ENCODE measurements at places on chromosomes 16 and 17.
A peak's percentile ranks its signal among the peaks of the same experiment; 100 is the strongest.

- H3K4me3 ChIP-seq = no peak overlapping the region
- DNase-seq = no peak
- H3K27ac ChIP-seq = no peak overlapping the region
- no peaks in the 10 kb centered on the region for H3K27me3 ChIP-seq
- peaks cover 43% of the 10 kb centered on the region for H3K4me1 ChIP-seq
- H3K36me3 ChIP-seq = peaks cover 14% of the 10 kb centered on the region
Measured at GRCh38 chr17:77482375-77483127, 341.8 kb downstream of the SEC14L1 start.

DNA sequence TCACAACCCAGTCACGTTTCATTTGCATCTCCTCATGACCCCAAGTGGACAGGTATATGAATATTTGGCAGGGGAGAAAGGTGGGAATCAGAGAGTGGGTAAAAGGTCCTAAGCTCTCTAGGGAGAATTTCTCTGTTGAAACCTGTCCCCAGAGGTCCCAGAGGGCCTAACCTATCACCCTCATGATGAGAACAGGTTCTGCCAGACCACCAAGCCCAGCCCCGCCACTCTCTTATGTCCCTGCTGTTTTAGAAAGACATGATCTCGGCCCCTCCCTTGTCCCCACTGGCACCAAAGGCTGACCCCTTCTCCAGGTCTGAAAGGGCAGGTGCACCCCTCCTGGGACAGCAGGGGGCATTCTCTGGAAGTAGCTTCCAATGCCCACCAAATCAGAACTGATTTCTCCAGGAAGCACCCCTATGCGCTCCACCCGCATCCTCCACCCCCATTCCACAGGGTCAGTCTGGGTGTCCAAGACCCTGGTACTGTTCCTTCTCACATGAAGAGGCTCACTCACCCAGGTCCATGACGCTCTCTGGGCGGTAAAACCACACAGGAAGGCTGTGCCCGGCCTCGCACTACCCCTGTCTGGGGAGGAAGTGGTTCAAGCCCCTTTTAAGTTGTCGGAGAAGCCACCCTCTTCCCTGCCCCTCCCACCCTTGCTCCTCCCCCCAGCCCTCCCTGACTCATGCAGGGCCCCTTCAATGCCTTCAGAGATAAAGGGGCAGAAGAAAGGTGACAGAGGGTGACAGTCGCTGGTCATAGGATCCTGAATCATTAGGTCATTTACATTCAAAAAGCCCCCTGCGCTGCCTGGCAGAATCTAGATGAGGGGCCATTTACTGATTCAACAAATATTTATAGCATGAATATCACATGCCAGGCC is at the start of gene CCR7:
TSS of gene CCR7 (minus strand) at position 590 of the 886 bp plus-strand sequence. CDS start at position 527, 63 bp downstream.
- H3K27ac ChIP-seq = peak within 1 kb of the TSS; percentile 100
- H3K4me1 ChIP-seq = peaks cover 87% of the 10 kb centered on the region
- H3K36me3 ChIP-seq = peaks cover 57% of the 10 kb centered on the region

DNA sequence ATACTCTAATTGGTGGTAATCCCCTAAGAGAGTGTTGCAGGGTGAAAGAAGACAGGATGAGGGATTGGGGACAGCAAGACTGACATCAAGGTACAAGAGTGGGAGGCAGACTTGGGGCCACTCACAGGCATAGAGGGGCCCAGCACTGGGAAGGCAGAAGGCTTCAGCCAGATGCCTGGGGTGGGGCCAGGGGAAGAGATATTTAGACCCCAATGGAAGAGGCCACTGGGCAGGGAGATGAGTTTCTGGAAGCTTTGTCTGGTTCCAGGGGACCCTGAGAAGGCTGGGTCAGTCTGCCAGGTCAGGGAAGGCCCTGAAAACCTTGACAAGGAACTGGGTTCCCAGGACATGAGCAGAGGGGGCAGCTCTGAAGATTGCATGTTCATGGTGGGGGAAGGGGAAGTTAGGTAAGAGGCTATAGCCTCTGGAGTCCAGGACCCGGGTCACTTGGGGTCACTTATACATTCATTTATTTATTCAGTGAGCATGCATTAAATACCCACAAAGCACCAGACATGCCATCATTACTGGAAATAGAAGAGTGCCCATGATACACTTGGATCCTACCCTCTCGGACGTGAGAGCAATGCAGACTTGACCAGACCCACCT is 92.9 kb downstream of the TMEM132E start:
- no peak overlapping the region for H3K4me3 ChIP-seq
- no peaks in the 10 kb centered on the region for H3K36me3 ChIP-seq
- no peaks in the 10 kb centered on the region for H3K4me1 ChIP-seq
- no peak overlapping the region for H3K27ac ChIP-seq

DNA sequence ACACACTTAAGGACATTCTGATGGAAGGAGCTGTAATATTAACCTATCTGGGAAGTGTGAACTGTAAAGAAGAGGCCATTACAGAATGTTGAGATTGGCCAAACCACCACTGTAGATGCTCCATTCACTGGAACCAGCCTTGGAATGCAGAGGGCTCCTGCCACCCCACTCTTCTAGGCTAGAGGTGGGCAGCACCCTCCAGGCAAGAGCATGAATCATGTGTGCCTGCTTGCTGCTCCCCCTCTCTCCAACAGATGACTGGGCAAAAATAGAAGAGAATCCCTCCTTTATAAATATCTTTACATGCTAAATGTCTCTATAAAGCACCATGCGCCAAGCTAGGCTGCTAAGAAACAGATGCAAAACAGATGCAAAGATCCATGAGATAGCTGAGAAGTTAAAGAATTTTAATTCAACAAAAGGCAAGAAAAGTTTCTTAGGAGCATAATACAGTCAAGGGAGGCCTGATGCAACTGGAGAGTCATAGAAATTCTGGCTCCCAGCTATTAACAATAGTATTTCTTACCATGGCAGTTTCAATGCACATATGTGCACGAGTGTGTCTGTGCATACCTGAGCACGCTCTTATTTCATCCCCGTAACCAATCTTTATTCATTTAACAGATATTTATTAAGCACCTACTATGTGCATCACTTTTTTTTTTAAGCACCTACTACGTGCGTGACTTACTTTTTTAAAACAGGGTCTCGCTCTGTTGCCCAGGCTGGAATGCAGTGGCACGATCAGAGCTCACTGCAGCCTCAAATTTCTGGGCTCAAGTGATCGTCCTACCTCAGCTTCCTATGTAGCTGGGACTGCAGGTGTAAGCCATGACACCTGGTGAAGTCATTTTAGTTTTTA is 53.6 kb downstream of the GRIN2A start:
- H3K27ac ChIP-seq = no peak overlapping the region
- H3K36me3 ChIP-seq = no peaks in the 10 kb centered on the region
- no peak for DNase-seq
- no peaks in the 10 kb centered on the region for H3K4me1 ChIP-seq
- no peak overlapping the region for H3K4me3 ChIP-seq
- peaks cover 2% of the 10 kb centered on the region for H3K27me3 ChIP-seq

GRCh38 chr16:57349212-57350031 is 9.2 kb upstream of the CCL22 start:
- peaks cover 46% of the 10 kb centered on the region for H3K27me3 ChIP-seq
- H3K27ac ChIP-seq = no peak overlapping the region
- H3K4me1 ChIP-seq = peaks cover 21% of the 10 kb centered on the region

- no peak overlapping the region for H3K27ac ChIP-seq
- DNase-seq = no peak
- H3K4me1 ChIP-seq = peaks cover 6% of the 10 kb centered on the region
- peaks cover 30% of the 10 kb centered on the region for H3K27me3 ChIP-seq
- H3K36me3 ChIP-seq = no peaks in the 10 kb centered on the region
- H3K4me3 ChIP-seq = no peak overlapping the region
Measured at GRCh38 chr17:37839196-37839978, 84.8 kb upstream of the TBC1D3K start.

- peak overlapping the region; percentile 91 for H3K27ac ChIP-seq
- H3K36me3 ChIP-seq = peaks cover 93% of the 10 kb centered on the region
- no peaks in the 10 kb centered on the region for H3K27me3 ChIP-seq
- no peak for DNase-seq
- H3K4me1 ChIP-seq = peaks cover 67% of the 10 kb centered on the region
- no peak overlapping the region for H3K4me3 ChIP-seq
Measured at GRCh38 chr17:63833026-63833740, 5.7 kb upstream of the FTSJ3 start.

DNA sequence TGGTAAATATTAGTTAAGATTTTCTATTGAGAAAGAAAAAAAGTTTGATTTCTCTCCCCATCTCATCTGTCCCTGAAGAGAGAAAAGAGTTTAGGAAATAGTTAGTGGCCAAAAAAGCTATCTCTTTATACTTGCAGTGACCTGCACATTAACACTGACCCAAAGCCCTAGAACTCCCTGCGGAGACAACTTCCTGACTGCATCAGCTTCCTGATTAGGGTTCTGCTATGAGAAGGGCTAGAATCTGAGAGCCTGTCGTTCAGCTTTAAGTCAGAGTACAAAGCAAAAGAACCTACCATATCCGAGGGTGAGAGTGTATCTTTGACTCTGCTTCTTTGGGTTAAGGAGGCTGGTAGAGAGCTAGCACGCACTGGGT is 24.7 kb downstream of the LIMD2 start:
- peaks cover 48% of the 10 kb centered on the region for H3K36me3 ChIP-seq
- H3K4me1 ChIP-seq = peaks cover 16% of the 10 kb centered on the region
- no peaks in the 10 kb centered on the region for H3K27me3 ChIP-seq
- no peak for DNase-seq
- no peak overlapping the region for H3K4me3 ChIP-seq

DNA sequence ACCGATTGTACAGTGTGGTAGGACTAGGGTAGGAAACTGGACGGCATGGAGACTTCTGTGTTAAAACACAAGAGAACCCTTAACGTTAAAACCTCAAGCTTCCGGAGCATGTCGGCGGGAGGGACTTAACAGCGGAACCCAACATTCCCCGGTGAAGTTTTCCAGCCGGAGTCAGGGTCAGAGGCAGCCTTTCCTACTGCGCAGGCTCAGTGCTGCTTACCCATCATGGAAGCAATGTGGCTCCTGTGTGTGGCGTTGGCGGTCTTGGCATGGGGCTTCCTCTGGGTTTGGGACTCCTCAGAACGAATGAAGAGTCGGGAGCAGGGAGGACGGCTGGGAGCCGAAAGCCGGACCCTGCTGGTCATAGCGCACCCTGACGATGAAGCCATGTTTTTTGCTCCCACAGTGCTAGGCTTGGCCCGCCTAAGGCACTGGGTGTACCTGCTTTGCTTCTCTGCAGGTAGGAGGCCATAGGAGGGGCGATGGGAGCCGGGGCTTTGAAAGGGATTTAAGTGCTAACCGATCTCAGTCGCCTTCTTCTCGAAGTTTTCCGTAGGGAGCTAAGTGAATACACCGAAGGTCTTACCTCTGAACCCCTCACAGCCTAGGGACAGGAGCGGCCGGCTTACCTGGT is at the start of gene PIGL:
TSS of gene PIGL (plus strand) at position 209 of the 634 bp plus-strand sequence. CDS start at position 226, 17 bp downstream.
- DNase-seq = peak; percentile 92
- peaks cover 41% of the 10 kb centered on the region for H3K36me3 ChIP-seq
- no peaks in the 10 kb centered on the region for H3K27me3 ChIP-seq
- H3K27ac ChIP-seq = peak within 1 kb of the TSS; percentile 96
- peak within 1 kb of the TSS; percentile 98 for H3K4me3 ChIP-seq
- peaks cover 40% of the 10 kb centered on the region for H3K4me1 ChIP-seq

DNA sequence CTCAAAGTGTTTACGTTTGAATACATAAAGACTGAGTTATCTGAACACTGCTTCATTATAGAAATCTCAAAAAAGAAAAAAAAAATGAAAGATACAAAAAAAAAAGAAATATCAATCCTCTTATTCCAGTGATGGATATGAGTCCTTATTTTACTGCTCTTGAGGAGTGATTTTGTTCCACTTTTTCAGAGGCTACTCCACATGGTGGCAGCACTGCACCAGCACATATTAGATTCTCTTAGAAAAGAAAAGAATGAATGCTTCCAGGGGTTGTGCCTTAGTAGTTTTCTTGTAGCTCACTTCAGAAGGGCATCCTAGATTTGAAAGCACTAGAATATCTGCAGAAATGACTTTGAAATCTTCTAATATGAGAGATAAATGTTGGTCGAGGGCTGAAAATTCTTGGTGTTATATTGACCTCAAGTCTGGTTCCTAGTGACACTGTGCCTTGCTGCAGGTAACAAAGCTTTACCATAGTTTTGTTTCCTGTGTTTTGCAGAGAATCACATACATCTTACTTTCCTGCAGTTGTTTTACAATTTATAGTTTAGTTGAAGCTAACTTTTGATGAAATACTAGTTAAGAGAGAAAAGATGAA is 25.9 kb downstream of the AP2B1 start:
- H3K4me3 ChIP-seq = no peak overlapping the region
- DNase-seq = no peak
- no peaks in the 10 kb centered on the region for H3K27me3 ChIP-seq
- H3K36me3 ChIP-seq = peaks cover 78% of the 10 kb centered on the region
- no peak overlapping the region for H3K27ac ChIP-seq

All from activated T-cell treated with anti-CD3 and anti-CD28 coated beads, Interleukin-2, amount 50 U/mL, for 24 hours (primary cell).